ENCODE measurements at places on chromosomes 1 and 21. TPM values are rescaled to one million over a fixed set of nuclear protein-coding genes. Genes with fewer than 3 reads are reported as not detected.

DYNLT4 gene
- total RNA-seq: 1.4 TPM

GJC2 gene
- 7.1 TPM for total RNA-seq

LRRIQ3 gene
- not detected for total RNA-seq

STYXL2 gene
- 0.41 TPM for total RNA-seq

KLF17 gene
- total RNA-seq: not detected

SLC6A17 gene
- total RNA-seq: under 0.01 TPM

- no peak overlapping the region for H3K4me3 ChIP-seq
- H3K27ac ChIP-seq: peak overlapping the region; percentile 24
- no peaks in the 10 kb centered on the region for H3K36me3 ChIP-seq
- H3K27me3 ChIP-seq: no peaks in the 10 kb centered on the region
- no peak for DNase-seq
- no peaks in the 10 kb centered on the region for H3K4me1 ChIP-seq
Observed at GRCh38 chr21:38847556-38847955, 41.8 kb downstream of the ETS2 start.

DNA sequence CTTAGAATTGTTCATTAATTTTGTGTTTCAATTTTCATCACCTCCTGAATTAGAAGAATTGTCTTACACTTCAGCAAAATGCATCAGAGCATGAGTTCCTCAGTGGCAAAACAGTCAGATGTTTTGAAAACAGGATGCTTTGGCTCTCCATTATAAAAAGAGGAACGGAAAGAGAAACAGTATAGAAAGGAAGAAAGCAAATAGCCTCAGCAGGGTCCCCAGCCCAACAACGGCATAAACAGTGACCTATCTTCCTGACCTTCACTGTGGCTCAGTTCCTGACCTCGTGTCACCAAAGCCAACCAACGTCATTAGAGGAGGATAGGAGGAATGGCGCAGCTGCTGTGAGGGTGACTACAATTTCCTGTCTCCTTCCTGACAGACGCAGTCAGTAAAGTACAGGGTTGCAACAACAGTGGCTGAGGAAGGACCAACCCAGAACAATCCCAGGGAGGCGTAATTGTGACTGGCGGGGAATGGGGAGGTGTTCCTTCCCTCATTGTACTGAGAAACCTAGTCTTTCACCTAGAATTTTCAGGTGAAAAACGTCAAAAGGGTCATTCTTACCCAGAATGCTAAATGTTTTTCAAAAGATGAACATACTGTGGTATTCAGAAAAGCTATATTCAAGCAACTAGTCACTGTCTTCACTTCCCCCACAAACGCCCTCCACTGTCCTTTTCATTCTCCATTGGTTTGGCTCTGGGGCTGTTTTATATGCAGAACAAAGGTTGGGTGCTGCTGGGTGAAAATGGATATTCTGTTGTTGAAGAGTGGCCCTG lies 197.9 kb upstream of the SGIP1 start:
- H3K4me3 ChIP-seq: no peak overlapping the region
- no peaks in the 10 kb centered on the region for H3K36me3 ChIP-seq
- peak overlapping the region; percentile 84 for H3K27ac ChIP-seq
- peaks cover 21% of the 10 kb centered on the region for H3K4me1 ChIP-seq
- peak; percentile 79 for DNase-seq

GRCh38 chr1:117696561-117696960 lies 90.7 kb downstream of the TENT5C start:
- peak overlapping the region; percentile 83 for H3K27ac ChIP-seq
- no peak overlapping the region for H3K4me3 ChIP-seq
- no peaks in the 10 kb centered on the region for H3K27me3 ChIP-seq
- H3K4me1 ChIP-seq: peaks cover 17% of the 10 kb centered on the region
- no peak for DNase-seq

DNA sequence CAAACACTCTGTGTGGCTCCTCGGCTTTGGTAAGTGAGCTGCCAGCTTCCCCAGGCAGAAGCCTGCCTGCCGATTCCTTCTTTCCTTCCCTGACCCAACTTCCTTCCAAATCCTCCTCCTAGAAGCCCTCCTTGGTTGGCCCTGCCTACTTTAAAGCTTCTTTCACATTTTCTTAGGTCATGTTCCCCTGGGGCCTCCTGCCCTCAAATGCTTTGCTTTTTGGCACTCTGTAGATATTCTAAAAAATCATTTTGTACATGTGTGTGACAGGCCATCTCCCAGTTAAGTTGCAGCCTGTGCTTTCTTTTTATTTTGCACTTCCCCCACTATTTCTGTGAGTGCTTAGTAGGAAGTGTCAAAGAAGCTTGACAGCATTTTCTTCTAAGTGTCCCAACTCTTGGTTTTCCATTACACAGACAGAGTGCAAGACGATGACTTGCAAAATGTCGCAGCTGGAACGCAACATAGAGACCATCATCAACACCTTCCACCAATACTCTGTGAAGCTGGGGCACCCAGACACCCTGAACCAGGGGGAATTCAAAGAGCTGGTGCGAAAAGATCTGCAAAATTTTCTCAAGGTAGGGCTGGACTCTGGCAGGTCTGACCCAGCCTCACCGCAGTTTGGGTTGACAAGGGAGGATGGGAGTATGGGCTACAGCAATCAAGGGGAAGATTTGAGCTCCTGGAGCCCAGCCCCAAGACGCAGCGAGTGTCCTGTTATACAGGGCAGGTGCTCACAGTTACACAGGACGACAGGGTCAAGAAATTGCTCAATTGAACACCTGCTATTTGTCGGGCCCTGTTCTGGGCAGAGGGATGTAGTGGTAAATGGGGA lies at the start of gene S100A9:
Gene S100A9 (plus strand): TSS at position 2 of the 838 bp plus-strand sequence. CDS start 430 bp downstream, at position 432.
- peaks cover 4% of the 10 kb centered on the region for H3K27me3 ChIP-seq
- no peaks in the 10 kb centered on the region for H3K36me3 ChIP-seq
- no peak within 1 kb of the TSS for H3K4me3 ChIP-seq
- H3K4me1 ChIP-seq: peaks cover 4% of the 10 kb centered on the region
- no peak for DNase-seq

DNA sequence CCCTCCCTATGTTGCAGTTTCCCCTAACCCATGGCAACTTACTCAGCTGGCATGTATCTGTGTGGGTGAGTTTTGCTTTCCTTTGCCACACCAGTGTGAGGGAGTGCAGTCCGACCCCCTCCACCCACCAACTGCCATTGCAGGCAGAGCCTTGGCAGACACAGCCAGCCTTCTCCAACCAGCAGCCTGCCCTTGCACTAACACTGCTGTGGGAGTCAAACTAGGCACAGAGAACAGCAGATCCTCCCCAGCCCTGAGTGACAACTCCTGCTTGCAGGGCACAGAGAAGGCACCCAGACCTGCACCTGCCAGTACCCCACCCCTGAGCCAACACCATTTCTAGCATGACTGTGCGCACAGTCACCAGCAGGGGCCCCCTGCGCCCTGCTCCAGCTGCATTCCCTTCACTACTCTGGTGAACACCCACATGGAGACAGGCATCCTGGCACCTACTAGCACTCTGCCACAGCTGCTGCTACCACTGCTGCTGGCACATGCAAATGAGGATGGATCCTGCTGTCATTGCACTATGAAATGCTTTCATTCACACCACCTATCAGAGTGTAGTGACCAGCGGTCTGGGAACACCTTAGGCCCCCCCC lies 98.4 kb downstream of the MAGI3 start:
- no peaks in the 10 kb centered on the region for H3K4me1 ChIP-seq
- no peaks in the 10 kb centered on the region for H3K27me3 ChIP-seq
- DNase-seq: no peak
- no peak overlapping the region for H3K4me3 ChIP-seq
- no peak overlapping the region for H3K27ac ChIP-seq

- no peaks in the 10 kb centered on the region for H3K36me3 ChIP-seq
- peaks cover 71% of the 10 kb centered on the region for H3K4me1 ChIP-seq
- peak overlapping the region; percentile 90 for H3K27ac ChIP-seq
- no peaks in the 10 kb centered on the region for H3K27me3 ChIP-seq
- DNase-seq: peak; percentile 83
- H3K4me3 ChIP-seq: no peak overlapping the region
Observed at GRCh38 chr1:21324368-21325141, 34.3 kb upstream of the ECE1 start.

GRCh38 chr1:207049974-207050391 lies 1.0 kb downstream of the YOD1 start:
- H3K4me1 ChIP-seq: peaks cover 21% of the 10 kb centered on the region
- H3K27me3 ChIP-seq: no peaks in the 10 kb centered on the region
- H3K36me3 ChIP-seq: no peaks in the 10 kb centered on the region
- DNase-seq: peak; percentile 72
- H3K4me3 ChIP-seq: peak overlapping the region; percentile 84
- peak overlapping the region; percentile 96 for H3K27ac ChIP-seq

DNA sequence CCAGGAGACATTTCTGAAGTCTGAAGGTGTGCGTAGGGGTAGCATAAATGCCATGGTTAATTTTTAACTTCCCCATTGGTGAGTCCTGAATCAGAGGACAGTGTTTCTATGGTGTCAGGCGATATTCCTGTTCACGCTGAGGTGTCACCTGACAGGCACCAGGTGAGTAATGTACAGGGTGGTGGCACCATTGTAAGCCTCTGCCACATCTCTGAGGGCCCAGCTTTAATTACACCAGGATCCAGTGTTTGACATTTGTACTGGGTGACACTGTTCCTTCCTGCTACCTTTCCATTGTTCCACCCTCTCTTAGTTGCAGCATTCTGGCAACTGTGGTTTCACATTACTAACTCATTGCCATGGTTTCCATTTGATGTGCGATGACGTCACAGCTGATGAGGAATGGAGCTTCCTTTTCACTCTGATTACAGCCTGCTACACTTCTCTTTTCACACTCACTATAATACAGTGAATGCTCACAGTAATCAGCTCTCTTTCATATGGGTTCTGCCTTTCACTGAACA lies 40.6 kb upstream of the MARK1 start:
- peak; percentile 70 for DNase-seq
- no peaks in the 10 kb centered on the region for H3K36me3 ChIP-seq
- H3K27me3 ChIP-seq: no peaks in the 10 kb centered on the region
- H3K4me1 ChIP-seq: no peaks in the 10 kb centered on the region
- peak overlapping the region; percentile 81 for H3K27ac ChIP-seq
- no peak overlapping the region for H3K4me3 ChIP-seq

GRCh38 chr1:234139966-234140365 lies 233.3 kb upstream of the COA6 start:
- no peak for DNase-seq
- H3K4me3 ChIP-seq: no peak overlapping the region
- H3K27ac ChIP-seq: no peak overlapping the region
- H3K4me1 ChIP-seq: no peaks in the 10 kb centered on the region

DNA sequence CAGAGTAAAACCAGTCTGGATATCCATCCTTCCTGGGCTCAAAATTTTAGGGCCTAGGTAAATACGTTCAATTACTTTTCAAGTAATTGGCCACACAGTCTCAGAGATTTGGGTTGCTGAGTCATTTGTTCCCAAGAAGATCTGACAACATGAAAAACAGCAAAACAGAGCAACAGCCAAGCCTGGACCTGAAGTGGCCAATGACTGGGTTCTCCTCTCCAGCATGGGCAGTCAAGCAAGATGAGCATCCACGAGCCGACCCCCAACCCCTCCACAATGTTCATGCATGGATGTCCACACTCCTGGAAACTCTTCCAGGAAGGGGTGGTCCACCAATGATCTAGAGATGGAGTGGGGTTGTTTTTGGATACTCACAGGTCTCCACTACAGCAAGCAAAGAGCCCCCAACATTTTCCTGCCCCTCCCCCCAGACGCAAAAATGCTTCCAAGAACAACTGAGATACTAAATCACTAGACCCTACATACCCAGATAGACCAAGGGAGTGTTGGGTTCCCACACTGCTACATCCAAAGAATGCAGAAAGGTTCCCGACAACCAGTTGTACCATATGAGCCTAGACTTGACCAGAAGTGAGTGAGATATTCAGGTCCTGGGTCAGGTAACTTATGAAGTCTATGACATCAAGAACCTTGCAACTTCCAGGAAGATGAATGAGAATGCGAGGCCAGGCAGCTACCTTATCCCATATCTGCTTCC lies 73.0 kb downstream of the CD46 start:
- DNase-seq: no peak
- H3K36me3 ChIP-seq: no peaks in the 10 kb centered on the region
- H3K27me3 ChIP-seq: no peaks in the 10 kb centered on the region
- peak overlapping the region; percentile 97 for H3K27ac ChIP-seq
- peaks cover 78% of the 10 kb centered on the region for H3K4me1 ChIP-seq

- no peak overlapping the region for H3K4me3 ChIP-seq
- H3K4me1 ChIP-seq: no peaks in the 10 kb centered on the region
- no peak for DNase-seq
- H3K27me3 ChIP-seq: no peaks in the 10 kb centered on the region
Observed at GRCh38 chr1:207217778-207218511, 103.5 kb upstream of the CD55 start.

GRCh38 chr1:115313182-115313581 lies 24.9 kb downstream of the NGF start:
- H3K4me1 ChIP-seq: no peaks in the 10 kb centered on the region
- H3K27me3 ChIP-seq: no peaks in the 10 kb centered on the region
- H3K27ac ChIP-seq: no peak overlapping the region
- no peaks in the 10 kb centered on the region for H3K36me3 ChIP-seq
- H3K4me3 ChIP-seq: no peak overlapping the region

DNA sequence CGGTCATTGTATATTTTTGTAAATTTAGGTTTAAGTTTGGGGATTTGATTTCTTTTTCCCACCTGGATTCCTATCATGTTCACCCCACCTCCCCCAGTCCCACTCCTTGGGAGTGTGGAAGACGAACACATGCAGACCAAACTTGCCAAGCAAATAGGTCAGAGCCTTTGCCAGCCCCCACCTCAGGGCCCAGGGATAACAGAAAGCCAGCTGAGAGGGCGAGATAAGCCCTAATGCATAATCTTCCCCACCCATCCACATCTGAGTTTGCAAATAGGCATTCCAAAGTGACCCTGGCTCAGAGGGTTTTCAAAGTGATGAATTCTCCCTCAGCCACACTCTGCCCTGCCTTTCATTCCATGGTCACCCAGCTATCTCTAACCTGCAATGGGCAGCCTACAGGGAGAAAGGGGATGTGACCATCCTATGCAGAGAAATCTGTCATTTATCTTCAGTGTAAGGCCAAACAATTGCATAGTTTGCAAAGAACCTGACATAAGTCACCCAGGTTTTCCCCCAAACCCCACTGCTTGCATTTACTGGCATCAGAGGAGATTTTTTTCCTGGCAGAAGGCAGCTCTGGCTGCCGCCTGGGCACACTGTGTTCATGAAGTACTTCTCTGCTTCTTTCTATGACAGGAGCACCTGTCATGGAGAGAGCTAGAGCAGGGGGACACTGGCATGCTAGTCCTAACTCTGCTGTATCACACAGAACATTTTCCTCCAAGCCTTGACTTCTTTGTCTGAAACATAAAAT lies 69.0 kb upstream of the NFIA start:
- no peaks in the 10 kb centered on the region for H3K36me3 ChIP-seq
- no peaks in the 10 kb centered on the region for H3K27me3 ChIP-seq
- no peak overlapping the region for H3K4me3 ChIP-seq
- DNase-seq: no peak
- no peaks in the 10 kb centered on the region for H3K4me1 ChIP-seq

- H3K27me3 ChIP-seq: no peaks in the 10 kb centered on the region
- H3K36me3 ChIP-seq: no peaks in the 10 kb centered on the region
- H3K4me1 ChIP-seq: no peaks in the 10 kb centered on the region
- no peak overlapping the region for H3K27ac ChIP-seq
Observed at GRCh38 chr1:98468111-98468717, 193.3 kb upstream of the SNX7 start.

- H3K27me3 ChIP-seq: no peaks in the 10 kb centered on the region
- H3K36me3 ChIP-seq: no peaks in the 10 kb centered on the region
- no peak for DNase-seq
- H3K4me1 ChIP-seq: no peaks in the 10 kb centered on the region
- H3K4me3 ChIP-seq: no peak overlapping the region
Observed at GRCh38 chr1:86596224-86596623, 49.3 kb downstream of the CLCA4 start.

Data from transverse colon (tissue), 4 donors.